M059J (cell line): ENCODE measurements at places on chromosomes 6 and 20. TPM values are rescaled to one million over a fixed set of nuclear protein-coding genes. Genes with fewer than 3 reads are reported as not detected.

The HAO1 gene
- total RNA-seq: not detected in 2 replicates

- no peak for DNase-seq
Measured at GRCh38 chr20:44394452-44394701, 38.9 kb downstream of the HNF4A start.

- no peak for DNase-seq
Measured at GRCh38 chr6:140045116-140045515, 670.7 kb upstream of the CITED2 start.

The AIF1 gene
- total RNA-seq: not detected in 2 replicates

GRCh38 chr6:103516336-103516735 is 1343.4 kb downstream of the HACE1 start:
- DNase-seq: no peak

The NKX2-4 gene
- total RNA-seq: 0.86 and 1.2 TPM in 2 replicates

GRCh38 chr6:75396005-75396800 is 97.4 kb downstream of the FILIP1 start:
- peak; percentile 82 for DNase-seq

DNA sequence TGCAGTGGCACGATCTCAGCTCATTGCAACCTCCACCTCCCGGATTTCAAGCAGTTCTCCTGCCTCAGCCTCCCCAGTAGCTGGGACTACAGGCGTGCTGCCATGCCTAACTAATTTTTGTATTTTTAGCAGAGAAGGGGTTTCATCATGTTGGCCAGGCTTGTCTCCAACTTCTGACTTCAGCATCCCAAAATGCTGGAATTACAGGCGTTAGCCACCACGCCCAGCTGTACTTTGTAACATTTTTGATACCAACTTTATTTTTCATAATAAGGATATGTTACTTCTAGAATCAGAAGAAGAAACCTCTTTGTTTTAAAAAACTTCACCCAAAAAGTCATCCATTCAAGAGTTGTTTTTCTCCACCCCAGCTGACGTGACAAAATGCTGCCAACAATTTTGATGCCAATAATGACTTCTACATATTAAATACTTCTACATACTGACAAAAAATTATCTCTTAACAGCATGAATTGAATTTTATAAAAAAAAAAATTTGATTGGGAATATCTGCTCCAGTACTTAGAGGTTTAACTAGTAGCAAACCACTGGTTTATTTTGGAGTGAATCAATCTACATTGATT is 22.5 kb upstream of the PRIM2 start:
- DNase-seq: no peak

DNA sequence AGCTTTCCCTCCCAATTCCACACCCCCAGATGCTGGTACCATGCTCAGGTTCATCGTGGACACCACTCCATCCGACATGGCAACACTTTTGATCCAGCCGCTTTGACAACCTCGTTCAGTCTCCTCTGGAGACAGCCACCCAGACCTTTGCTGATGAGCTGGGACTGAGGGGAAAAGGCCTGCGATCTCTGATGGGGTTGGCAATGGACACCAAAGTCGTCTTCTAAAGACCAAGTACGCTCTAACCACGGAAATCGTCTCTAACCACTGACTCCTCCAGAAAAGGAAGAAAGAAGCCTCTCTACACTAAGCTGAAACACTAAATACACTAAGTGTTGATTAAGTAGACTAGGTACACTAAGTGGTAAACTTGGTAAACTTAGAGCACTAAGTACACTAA is 26.1 kb upstream of the HLA-E start:
- no peak for DNase-seq

The ARFGEF3 gene
- total RNA-seq: 2.2 and 2.9 TPM in 2 replicates

DNA sequence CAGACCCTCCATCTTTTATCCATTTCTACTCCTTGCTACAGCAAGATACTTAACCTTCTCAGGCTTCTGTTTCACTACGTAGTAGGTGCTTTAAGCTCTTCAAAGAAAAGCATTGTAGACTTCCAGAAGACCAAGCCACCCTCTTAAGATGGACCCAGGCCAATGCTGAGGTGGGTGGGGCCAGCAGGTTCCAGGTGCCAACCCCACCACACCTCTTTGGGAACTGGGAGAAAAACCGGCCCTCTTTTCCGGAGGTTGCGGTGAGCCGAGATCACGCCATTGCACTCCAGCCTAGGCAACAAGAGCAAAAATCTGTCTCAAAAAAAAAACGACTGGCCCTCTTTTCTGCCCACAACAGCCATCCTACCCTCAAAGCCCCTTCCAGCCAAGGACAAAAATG is 10.6 kb upstream of the HMGA1 start:
- no peak for DNase-seq

DNA sequence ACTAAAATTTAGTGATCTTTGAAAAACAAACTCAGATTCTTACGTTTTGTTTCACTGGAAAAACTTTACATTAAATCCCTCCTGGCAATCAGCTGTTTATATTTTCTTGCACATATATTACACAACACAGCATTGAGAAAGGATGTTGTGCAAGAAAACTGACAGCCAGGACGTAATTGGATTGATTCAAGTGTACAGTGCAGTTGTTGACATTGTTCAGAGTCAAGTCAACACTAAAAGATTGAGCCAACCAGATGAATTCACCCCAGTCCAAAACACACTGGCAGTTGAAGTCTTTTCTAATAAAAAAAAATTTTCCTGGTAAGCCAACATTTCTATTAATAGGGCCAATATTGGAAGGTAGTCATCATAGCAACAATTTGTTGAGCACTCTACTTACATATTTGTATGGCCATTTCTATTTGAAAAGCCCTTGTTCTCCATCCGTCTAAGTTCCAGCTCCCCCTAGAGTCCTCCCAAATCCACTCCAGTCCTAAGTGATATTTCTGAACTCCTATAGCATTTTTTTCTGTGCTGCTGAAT is 20.9 kb upstream of the VNN1 start:
- peak; percentile 18 for DNase-seq

The OR2H1 gene
- total RNA-seq: not detected in 2 replicates

DNA sequence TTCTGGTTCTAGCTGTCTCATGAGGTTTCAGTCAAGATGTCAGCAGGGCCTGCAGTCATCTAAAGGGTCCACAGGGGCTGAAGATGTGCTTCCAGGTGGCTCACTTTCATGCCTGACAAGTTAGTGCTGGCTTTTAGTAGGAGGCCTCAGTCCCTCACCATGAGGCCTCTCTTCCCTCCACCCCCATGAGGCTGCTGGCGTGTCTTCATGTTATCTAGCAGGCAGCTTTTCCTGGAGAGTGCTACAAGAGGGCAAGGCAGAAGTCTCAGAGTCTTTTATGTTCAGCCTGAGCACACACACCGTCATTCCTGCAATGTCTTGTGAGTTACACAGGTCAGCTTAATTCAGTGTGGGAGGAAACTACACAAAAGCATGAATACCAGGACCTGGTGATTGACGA is 769.9 kb downstream of the HDGFL1 start:
- DNase-seq: no peak

The TAGAP gene
- 0.02 TPM in 1 of 2 replicates, not detected in the other for total RNA-seq

The NKX2-2 gene
- total RNA-seq: 1.7 and 2.6 TPM in 2 replicates

- no peak for DNase-seq
Measured at GRCh38 chr20:2815242-2815900, 584 bp downstream of the C20orf141 start.

The PCSK2 gene
- 0.02 TPM in 1 of 2 replicates, not detected in the other for total RNA-seq

GRCh38 chr6:159052720-159053119 is 7.9 kb upstream of the TAGAP start:
- no peak for DNase-seq

DNA sequence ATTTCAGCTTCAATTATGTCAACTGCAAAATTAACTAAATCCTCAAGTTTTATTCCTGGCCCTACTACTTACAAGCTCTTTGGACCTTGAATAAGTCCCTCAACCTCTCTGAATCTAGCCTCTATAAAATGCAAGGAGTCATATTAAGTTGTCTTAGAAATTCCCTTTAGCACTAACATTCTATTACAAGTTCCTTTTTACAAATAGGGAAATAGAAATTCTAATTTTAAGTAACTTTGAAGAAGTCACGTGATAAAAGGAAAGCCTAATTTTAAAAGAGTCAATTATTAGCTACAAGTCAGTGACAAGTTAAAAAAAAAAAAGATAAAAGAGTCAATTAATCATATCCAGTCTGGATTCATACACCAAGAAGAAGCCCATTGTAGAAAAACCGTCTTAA is 24.6 kb upstream of the GTF3C6 start:
- no peak for DNase-seq

DNA sequence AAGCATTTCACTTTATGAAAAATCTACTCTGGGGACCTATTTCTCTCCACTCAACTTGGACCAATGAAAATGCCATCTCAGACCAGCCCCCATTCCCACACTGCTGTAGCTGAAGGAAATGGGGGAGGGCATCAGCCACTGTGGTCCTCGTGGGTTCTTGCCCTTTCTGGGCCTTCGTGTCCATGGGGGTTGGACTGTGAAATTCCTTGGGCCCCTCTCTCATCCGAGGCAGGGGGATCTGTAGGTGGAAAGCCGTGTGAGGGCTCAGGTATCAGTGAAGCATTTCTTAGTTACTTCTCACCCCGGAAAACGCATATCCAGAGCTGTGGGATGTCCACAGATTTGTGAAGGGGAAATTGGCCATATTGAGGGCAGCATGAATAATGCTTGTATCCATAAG is 147.9 kb downstream of the CDC5L start:
- DNase-seq: no peak

DNA sequence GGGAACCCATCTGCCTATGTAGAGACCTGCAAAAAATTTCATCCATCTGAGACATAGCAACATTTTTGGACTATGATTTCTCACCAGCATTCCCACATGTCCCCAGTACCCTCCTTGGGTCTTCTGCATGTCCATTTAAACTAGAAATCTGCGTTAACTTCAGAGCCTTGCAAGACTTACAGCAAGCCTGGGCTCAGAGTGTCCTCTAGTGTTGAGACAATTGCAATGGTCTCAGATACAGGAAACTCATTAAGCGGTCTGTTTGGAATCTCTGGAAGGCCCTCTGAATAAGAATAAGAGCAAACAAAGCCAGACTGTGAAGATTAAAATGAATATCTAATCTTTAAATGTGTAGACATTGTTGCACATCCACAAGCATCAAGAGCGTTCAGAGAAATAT is 20.5 kb upstream of the PI3 start:
- peak; percentile 24 for DNase-seq

The PRR18 gene
- not detected in 2 replicates for total RNA-seq

- peak; percentile 21 for DNase-seq
Measured at GRCh38 chr6:32589596-32590449, at the start of gene HLA-DRB1. Gene HLA-DRB1, minus strand, starts transcription at chr6:32589848. Its CDS starts 106 bp downstream, at chr6:32589742.
